ENCODE measurements at places on chromosomes 6 and 20.

GRCh38 chr20:3652676-3653596 lies 10.3 kb downstream of the GFRA4 start:
- H3K36me3 ChIP-seq = peaks cover 3% of the 10 kb centered on the region
- H3K4me3 ChIP-seq = no peak overlapping the region
- no peak for DNase-seq
- no peaks in the 10 kb centered on the region for H3K4me1 ChIP-seq
- no peaks in the 10 kb centered on the region for H3K27me3 ChIP-seq

- H3K27me3 ChIP-seq = no peaks in the 10 kb centered on the region
- peak within 1 kb of the TSS; percentile 97 for H3K4me3 ChIP-seq
- H3K36me3 ChIP-seq = peaks cover 20% of the 10 kb centered on the region
- peak within 1 kb of the TSS; percentile 85 for H3K27ac ChIP-seq
Observed at GRCh38 chr6:33419580-33420490, at the start of gene SYNGAP1. SYNGAP1 (plus strand) TSS chr6:33420065; CDS start chr6:33420265, 200 bp downstream.

- no peaks in the 10 kb centered on the region for H3K4me1 ChIP-seq
- no peak overlapping the region for H3K4me3 ChIP-seq
- peaks cover 39% of the 10 kb centered on the region for H3K27me3 ChIP-seq
- no peaks in the 10 kb centered on the region for H3K36me3 ChIP-seq
Observed at GRCh38 chr20:62548471-62548870, 72.7 kb upstream of the GATA5 start.

- no peak overlapping the region for H3K27ac ChIP-seq
- peaks cover 9% of the 10 kb centered on the region for H3K27me3 ChIP-seq
- no peaks in the 10 kb centered on the region for H3K4me1 ChIP-seq
- no peaks in the 10 kb centered on the region for H3K36me3 ChIP-seq
Observed at GRCh38 chr20:1820138-1821079, 74.8 kb upstream of the SIRPA start.

- peak overlapping the region; percentile 12 for H3K27ac ChIP-seq
- no peaks in the 10 kb centered on the region for H3K36me3 ChIP-seq
- H3K4me3 ChIP-seq = peak overlapping the region; percentile 82
- DNase-seq = peak; percentile 70
- peaks cover 6% of the 10 kb centered on the region for H3K27me3 ChIP-seq
Observed at GRCh38 chr6:28537065-28537464, 11.4 kb downstream of the GPX5 start.

All from endodermal cell (in vitro differentiated cells).